ENCODE measurements at places on chromosomes 1 and 21. TPM values are rescaled to one million over a fixed set of nuclear protein-coding genes. Genes with fewer than 3 reads are reported as not detected.

The SIK1 gene
- 12.2 TPM for total RNA-seq

The CREG1 gene
- 281 TPM for total RNA-seq

The CENPF gene
- total RNA-seq: 4.2 TPM

The PRDM16 gene
- total RNA-seq: 0.82 TPM

The IGSF9 gene
- 0.33 TPM for total RNA-seq

The F13B gene
- not detected for total RNA-seq

The UTS2 gene
- not detected for total RNA-seq

The PEX19 gene
- 135 TPM for total RNA-seq

The KRTAP22-1 gene
- total RNA-seq: not detected

The MATN1 gene
- total RNA-seq: not detected

The DCDC2B gene
- total RNA-seq: not detected

The NLRP3 gene
- 5.7 TPM for total RNA-seq
